Activated T-helper 1 cell treated with anti-CD3 and anti-CD28 coated beads, Interleukin-12 subunit alpha, Interleukin-12 subunit beta, Interleukin-2, Interleukin-4 antibody, amounts not matched to agents 30 ng/mL and 10 ng/mL and 1 ng/mL, durations not matched to agents 14 hours and 24 hours and 36 hours (primary cell): ENCODE measurements at places on chromosomes 12 and 14. TPM values are rescaled to one million over a fixed set of nuclear protein-coding genes. Genes with fewer than 3 reads are reported as not detected.

DNA sequence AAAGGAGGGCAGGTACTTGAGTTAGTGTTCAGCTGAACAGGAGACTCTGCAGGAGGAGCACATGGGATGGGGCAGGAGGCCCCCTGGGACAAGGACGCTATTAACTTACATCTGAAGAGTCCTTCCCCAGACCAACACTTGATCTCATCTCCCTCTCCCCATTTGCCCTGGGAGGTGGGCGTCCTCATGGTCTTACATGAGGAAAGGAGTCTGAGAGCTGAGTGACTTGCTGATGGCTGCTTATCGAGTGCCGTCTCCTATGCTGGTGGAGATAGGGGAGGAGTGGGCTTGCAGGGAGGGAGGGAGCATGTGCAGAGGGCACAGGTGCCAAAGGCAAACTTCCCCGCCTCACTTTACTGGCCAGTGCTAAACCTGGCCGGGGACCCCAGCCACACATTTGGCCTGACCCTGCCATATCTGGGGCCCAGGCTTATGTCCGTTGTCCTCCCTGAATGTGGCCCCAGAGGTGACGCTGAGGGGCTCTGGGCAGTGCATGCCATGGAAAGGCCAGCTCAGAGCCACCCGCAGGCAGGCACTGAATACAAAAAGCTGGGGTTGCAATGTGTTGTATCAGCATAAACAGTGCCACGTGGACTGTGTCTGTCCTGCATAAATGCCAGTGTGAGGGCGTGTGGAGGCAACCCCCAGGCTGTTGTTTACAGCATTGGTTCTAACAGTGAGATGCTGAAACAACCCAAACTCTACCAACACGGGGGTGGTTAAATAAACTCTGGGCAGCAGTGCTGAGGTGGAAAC, 29.4 kb downstream of the FAIM2 start:
- no peak overlapping the region for H3K4me3 ChIP-seq
- peaks cover 6% of the 10 kb centered on the region for H3K27me3 ChIP-seq
- H3K36me3 ChIP-seq = no peaks in the 10 kb centered on the region
- no peak overlapping the region for H3K27ac ChIP-seq
- DNase-seq = no peak

DNA sequence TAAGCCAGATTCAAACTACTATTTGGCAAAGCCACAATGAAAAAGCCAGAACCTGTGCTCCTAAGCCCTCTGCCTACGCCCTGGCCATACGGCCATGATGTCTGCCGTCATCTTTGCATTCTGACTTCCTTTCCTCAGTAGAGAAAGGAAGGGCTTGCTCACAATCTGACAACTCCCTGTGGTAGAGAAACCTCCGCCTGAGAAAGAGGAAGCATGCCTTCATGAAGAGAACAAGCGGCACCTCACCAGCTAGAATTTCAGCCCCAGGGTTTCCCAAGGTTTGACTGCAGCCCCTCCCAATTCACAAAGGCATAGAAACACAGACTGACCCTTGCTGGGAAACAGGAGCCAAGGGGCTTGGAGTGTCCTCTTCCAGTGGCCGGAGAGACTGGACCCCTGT, 25.7 kb downstream of the TEP1 start:
- no peaks in the 10 kb centered on the region for H3K27me3 ChIP-seq
- H3K36me3 ChIP-seq = peaks cover 49% of the 10 kb centered on the region
- H3K4me3 ChIP-seq = no peak overlapping the region

DNA sequence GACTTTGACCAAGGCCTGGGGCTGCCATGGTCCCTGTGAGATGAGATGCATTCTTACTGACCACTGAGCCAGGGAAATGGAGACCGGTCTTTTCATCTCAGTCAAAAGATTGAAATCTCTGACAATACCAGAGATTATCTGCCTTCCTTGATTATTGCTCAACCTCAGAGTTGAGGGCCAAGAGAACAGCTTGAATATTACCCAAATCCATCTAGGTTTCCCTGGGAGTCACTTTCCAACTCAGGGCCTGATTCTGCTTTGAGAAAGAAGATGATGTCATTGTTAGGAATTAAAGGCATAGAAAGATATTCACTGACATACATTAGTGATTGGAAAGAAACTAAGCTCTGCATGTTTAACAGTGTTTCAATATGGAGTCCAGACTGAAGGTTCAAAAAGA, 515.9 kb upstream of the TBX3 start:
- no peak for DNase-seq
- no peaks in the 10 kb centered on the region for H3K36me3 ChIP-seq
- H3K4me3 ChIP-seq = no peak overlapping the region
- no peaks in the 10 kb centered on the region for H3K4me1 ChIP-seq
- no peak overlapping the region for H3K27ac ChIP-seq
- no peaks in the 10 kb centered on the region for H3K27me3 ChIP-seq

DNA sequence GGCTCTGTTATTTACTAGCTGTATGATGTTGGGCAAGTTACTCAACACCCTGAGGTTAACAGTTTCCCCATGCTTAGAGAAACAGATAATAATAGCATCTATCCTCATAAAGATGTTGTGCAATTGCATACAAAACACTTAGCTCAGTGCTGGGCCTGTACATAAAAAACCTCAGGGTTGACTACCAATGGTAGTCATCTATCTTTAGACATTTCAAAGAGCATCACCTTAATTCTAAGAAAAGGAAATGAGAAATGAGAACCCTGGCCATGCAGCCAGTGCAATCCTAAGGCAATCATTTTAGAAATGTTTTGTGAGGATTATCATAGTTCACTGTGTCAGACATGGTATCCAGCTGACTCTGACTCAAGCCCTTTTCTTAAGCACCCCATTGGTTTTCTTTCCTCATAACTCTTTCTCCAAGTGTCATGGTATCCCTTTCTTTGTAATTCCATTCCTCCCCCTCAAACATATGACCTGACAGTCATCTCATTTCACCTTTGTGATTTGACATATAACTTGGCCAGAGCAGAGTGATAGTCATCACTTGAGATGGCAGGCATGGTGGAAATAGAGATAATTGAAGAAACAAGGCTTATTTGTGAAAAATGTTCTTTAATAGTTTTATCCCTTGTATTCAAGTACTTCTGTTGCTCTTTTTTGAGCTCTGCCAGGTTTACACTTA, 29.5 kb upstream of the OSBPL8 start:
- peaks cover 21% of the 10 kb centered on the region for H3K4me1 ChIP-seq
- peaks cover 2% of the 10 kb centered on the region for H3K27me3 ChIP-seq
- H3K27ac ChIP-seq = peak overlapping the region; percentile 66
- H3K36me3 ChIP-seq = no peaks in the 10 kb centered on the region
- DNase-seq = no peak

DNA sequence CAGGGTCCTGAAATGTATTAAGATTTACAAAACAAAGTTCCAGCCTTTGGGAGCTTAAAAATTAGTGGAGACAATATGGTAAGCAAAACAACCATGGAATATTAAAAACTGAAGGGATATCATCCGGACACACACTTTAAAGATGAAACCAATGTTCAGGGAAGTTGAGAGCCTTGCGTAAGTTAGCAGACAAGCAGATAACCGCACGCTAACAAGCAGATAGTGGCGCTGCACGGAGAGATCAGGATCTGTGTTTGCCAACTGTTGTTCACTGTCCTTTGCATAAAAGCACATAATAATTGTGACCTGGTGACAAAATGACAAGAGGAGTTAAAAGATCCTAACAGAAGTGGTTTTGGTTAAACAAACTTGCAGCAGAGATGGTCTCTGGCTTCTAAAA, 14.3 kb upstream of the TMEM229B start:
- H3K27ac ChIP-seq = no peak overlapping the region
- no peak overlapping the region for H3K4me3 ChIP-seq

- no peaks in the 10 kb centered on the region for H3K36me3 ChIP-seq
- no peak overlapping the region for H3K27ac ChIP-seq
- no peaks in the 10 kb centered on the region for H3K4me1 ChIP-seq
- H3K27me3 ChIP-seq = peaks cover 13% of the 10 kb centered on the region
- H3K4me3 ChIP-seq = no peak overlapping the region
Observed at GRCh38 chr12:2161473-2161872, 108.7 kb downstream of the CACNA1C start.

DNA sequence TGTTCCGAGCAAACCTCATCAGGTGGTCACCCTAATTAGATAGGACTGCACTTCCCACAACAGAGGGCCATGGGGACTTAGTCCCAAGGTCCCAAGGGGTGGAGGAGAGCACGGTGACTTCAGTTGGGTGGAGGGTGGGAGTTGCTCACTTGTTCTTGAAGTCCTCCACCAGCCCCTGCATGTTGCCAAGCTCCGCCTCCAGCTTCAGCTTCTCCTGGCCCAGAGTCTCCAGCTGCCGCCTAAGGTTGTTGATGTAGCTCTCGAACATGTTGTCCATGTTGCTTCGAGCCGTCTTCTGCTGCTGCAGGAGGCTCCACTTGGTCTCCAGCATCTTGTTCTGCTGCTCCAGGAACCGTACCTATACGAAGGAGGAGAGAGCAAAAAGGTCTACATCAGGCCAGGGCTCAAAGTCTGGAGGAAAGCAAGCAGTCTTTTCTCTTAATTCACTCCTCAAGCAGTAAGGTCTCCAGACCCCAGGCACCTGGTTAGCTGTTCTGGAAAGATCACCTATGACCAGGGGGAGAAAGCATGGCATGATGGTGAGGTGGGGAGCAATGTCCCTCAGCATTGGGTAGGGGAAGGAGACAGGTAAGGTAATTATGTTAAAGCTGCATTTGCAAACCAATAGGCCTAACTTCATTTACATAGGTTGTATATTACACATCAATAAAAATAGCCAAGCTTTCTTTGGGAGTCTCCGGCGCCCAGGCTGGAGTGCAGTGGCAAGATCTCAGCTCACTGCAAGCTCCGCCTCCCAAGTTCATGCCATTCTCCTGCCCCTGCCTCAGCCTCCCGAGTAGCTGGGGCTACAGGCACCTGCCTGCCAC, 2.9 kb downstream of the KRT8 start:
- H3K36me3 ChIP-seq = no peaks in the 10 kb centered on the region
- no peak overlapping the region for H3K27ac ChIP-seq
- no peak overlapping the region for H3K4me3 ChIP-seq

Gene GYS2
- 0.16 TPM in 1 of 2 replicates, not detected in the other for total RNA-seq

DNA sequence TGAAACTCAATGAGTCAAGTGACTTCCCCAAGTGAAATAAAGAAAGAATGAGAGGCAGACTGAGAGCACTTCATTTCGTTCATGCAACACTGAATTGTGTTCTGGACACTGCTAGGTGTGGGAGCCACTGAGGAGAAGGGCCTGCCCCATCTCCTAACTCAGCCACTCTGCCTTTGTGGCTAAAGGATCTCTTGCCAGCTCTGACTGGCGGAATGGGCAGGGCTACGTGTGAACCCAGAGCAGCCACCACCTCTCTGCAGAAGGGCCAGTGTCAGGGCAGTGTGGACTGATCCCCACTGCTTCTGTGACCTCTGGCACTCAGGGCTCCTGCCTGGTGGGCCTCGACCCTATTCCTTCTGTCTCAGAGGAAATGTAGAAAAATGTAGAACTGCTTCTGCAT, 46.5 kb upstream of the GZMB start:
- peaks cover 55% of the 10 kb centered on the region for H3K4me1 ChIP-seq
- H3K36me3 ChIP-seq = peaks cover 8% of the 10 kb centered on the region
- H3K4me3 ChIP-seq = no peak overlapping the region
- no peaks in the 10 kb centered on the region for H3K27me3 ChIP-seq
- H3K27ac ChIP-seq = no peak overlapping the region

DNA sequence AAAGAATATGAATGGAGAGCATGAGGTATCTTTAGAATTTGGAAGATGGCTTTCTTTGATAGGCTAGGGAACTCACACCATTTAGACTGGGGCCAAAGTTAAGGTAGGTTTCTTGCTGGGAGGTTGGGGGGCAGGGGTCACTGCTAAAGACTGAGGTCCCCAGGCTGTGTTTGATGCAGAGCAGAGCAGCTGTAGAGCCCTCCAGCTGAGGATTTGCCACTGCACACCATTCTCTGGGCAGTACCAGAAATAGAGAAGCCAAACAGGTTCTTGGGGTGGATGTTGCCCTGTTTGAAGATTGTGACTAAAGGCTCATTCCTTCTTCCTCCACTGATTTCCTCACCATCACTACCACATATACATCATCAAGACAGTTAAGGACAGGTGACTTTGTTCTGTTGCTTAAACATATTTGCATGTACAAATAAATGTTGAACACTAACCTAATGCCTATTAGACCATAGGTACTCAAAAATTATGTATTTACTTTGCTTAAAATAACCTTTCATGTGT, 7.9 kb downstream of the NTF3 start:
- peaks cover 6% of the 10 kb centered on the region for H3K27me3 ChIP-seq
- H3K27ac ChIP-seq = no peak overlapping the region
- no peak overlapping the region for H3K4me3 ChIP-seq
- no peak for DNase-seq
- H3K36me3 ChIP-seq = no peaks in the 10 kb centered on the region
- no peaks in the 10 kb centered on the region for H3K4me1 ChIP-seq

- no peaks in the 10 kb centered on the region for H3K36me3 ChIP-seq
- H3K27ac ChIP-seq = peak overlapping the region; percentile 47
- peaks cover 2% of the 10 kb centered on the region for H3K27me3 ChIP-seq
- H3K4me1 ChIP-seq = peaks cover 50% of the 10 kb centered on the region
Observed at GRCh38 chr12:25323581-25323982, 72.9 kb upstream of the KRAS start.

DNA sequence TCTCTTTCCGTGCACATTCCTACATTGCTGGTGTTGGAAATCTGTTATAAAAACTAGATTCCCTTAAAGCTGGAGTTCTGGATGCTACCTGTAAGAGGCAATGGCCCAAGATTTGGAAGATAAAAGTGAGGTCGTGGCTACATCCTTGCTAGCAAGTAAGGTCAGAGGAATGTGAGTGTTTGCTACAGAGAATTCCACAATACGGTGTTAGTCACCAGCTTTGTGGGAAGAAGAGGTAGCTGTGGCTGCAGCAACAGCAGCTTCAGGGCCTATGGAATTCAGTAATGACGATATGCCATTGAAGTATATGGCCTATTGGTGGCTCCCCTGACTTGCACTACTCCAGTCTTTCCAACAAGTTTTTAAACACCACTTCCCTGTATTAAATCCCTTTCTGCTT, 227.7 kb upstream of the TMEM260 start:
- H3K4me3 ChIP-seq = no peak overlapping the region
- H3K27ac ChIP-seq = no peak overlapping the region
- H3K4me1 ChIP-seq = no peaks in the 10 kb centered on the region
- DNase-seq = no peak

- H3K4me1 ChIP-seq = no peaks in the 10 kb centered on the region
- H3K27me3 ChIP-seq = peaks cover 2% of the 10 kb centered on the region
Observed at GRCh38 chr14:60495946-60496345, 10.1 kb upstream of the C14orf39 start.

Gene DAO
- total RNA-seq = not detected in 2 replicates

- H3K27ac ChIP-seq = no peak overlapping the region
- no peak for DNase-seq
- no peak overlapping the region for H3K4me3 ChIP-seq
- peaks cover 11% of the 10 kb centered on the region for H3K27me3 ChIP-seq
- peaks cover 5% of the 10 kb centered on the region for H3K4me1 ChIP-seq
Observed at GRCh38 chr12:32454866-32455265, 55.5 kb downstream of the FGD4 start.
